ENCODE measurements at places on chromosomes 4 and X. TPM values are rescaled to one million over a fixed set of nuclear protein-coding genes. Genes with fewer than 3 reads are reported as not detected.
A peak's percentile ranks its signal among the peaks of the same experiment; 100 is the strongest.

DNA sequence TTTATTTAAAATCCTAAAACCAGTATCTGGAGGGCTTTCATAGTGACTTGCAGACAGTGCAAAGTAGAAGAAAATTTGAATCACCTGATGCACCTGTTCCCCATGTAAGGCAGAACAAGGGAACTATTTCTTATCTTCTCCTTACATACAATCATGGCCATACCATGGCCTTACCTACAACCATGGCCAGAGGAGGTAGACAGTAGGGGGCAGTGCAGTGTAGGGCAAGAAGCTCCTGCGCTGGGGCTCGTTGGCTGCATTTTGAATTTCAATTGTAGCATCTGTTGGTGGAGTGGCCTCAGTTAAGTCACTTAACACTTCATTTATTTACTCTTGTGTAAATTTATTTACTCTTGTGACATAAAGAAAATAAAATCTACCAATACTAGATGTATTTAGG is 33.0 kb downstream of the GALNTL6 start:
- no peak for DNase-seq

VGLL1 gene
- not detected for total RNA-seq

DNA sequence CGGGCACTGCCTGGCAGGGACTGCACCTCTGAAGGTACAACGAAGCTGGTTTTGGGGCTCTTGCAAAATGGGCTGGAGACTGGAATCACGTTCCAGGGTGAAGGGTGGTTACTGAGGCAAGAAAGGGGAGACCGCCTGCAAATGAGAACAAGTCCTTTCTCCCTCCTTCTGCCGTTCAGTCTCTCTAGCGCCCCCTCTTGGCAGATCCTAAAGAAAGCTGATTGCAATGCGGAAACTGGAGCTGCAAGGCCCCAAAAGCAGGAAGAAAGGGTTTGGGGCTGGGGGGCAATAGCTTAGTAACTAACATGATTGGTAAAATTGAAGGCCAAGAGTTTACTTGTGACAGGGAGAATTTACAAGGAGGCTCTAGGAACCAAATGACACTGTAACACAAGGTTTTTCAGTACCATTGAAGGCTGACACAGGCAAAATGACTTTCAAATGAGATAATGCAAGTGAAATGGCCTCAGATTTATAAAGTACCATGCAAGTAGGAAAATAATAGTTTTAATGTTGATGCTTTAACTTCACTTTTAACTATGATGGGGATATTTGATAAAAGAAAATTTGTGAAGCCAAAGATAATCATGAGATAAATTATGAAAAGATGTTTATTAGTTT is 222.7 kb upstream of the HAND2 start:
- DNase-seq = no peak

DNA sequence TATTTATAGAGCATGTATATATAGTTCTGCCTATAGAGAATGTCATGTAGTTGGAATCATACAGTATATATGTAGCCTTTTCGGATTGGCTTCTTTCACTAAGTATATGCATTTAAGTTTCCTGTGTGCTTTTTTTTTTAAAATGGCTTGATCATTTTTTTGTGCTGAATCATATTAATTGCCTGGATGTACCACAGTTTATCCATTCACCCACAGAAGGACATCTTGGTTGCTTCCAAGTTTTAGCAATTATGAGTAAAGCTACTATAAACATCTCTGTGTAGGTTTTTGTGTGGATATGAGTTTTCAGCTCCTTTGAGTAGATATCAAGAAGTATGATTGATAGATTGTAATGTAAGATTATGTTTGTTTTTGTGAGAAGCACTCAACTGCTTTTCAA is 23.8 kb downstream of the PTTG2 start:
- DNase-seq = peak; percentile 17

PNMA3 gene
- not detected for total RNA-seq

Data from RPMI7951 (cell line).